ENCODE measurements at places on chromosomes 16 and 17.

GRCh38 chr16:10787304-10787703, 31.3 kb downstream of the TVP23A start:
- no peak for DNase-seq

GRCh38 chr17:78304549-78305037, 55.3 kb downstream of the SOCS3 start:
- DNase-seq = no peak

DNA sequence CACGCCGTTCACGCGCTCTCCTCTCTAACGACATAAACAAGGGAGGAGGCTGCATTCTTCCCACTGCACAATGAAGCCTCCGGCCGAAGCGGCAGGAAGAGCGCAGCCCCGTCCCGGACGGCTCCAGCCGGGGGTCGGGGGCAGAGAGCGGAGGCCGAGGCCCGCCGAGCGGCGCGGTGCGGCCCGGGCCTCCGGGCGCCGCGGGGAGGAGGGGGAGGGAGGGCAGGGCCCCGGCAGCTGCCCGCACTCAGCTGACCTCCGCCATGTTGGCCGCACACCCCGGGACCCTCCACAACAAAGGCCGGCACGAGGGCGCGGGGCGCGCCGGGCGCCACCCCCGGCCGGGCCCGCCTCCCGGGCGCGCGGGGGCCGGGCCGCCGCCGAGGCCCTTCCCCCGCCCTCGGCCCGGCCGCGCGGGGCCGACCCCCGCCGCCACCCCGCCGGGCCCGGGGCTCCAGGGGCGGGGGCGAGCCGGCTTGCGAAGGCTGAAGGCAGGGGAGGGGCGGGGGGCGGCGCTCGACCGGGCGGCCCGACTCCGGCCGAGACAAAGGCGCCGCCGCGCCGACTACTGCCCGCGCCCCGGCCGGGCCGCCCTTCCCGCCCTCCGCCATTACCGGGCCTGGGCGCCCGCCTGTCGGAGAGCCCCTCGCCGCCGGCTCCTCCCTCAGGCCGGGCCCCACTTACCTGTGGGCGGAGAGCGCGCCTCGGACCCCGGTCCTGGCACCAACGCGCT, 527 bp downstream of the SIAH1 start:
- DNase-seq = peak; percentile 16

DNA sequence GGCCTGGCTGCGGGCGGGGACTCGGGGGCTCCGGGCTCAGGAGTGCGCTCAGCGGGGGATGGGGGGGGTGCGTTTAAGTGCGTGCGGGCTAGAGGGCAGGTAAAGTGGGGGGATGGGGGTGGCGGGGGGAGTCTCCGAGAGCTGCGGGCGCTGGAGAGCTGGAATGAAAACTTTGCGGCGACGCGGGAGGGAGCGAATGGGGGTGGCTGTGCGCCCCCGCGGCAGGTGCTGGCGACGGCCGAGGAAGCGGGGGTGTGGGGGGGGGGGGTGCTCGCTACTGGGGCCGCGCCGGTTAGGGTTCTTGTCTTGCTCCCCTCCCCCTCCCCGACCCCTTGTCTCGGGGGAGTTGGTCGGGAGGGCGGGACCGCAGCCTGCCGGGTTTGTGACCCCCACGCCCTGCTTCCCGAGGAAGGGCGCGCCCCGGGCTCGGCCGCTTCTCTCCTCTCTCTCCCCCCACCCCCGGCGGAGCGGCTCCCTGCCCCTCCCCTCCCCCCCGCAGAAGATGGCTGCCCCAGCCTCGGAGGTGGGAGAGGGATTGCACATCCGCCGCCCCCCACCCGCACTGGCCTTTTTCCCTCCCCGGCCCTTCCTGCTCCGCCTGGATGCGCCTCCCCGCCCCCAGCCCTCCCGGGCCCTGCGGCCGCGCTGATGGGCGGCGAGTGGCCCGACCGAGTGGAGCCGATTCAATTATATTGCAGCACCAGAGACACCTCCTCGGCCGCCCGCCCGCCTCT, 649 bp downstream of the GSE1 start:
- DNase-seq = no peak

- no peak for DNase-seq
Measured at GRCh38 chr16:72814226-72814625, 233.7 kb downstream of the ZFHX3 start.

DNA sequence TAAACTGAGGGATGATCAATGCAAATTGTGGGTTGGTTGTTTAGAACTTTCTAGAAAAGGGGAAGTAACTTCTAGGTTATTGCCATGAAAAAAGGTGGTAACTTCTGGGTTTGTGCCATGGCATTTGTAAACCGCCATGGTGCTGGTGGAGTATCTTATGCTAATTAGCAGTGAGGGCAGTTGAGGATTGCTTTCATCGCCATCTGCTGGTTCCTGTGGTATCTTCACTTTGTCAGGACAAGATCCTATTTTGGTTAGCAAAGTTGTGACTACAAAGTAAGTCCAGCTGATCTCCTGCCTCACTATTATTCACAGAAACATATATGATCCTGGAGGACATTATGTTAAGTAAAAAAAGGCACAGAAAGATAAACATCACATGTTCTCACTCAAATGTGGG, 1332.3 kb downstream of the CDH11 start:
- DNase-seq = no peak

GRCh38 chr17:49015924-49016774, 19.0 kb downstream of the IGF2BP1 start:
- DNase-seq = no peak

- DNase-seq = no peak
Measured at GRCh38 chr17:45975640-45976295, 23.3 kb upstream of the STH start.

DNA sequence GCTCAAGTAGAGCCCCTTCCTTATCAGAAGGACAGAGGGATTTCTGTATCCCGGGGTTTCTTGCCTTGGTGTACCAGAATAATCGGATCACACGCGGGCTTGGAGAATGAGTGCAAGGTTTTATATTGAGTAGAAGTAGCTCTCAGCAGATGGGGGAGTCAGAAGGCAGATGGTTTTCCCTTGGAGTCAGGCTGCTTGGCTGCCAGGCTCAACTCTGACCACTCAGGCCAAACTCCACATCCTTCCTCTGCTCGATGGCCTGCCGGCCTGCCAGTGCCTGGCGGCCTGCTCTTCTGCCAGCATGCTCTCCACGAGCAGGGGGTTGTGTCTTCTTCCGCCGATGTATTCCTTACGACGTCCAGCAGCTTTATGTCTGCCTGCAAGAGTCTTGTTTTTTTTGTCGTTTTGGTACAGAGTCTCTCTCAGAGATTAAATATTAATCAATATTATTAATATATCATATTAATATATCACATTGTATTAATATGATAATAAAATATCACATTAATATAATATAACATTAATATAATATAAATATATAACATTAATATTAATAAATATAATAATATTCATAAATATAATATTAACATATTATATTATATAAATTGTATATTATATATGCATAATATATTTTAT, 229.2 kb upstream of the WSCD1 start:
- no peak for DNase-seq

DNA sequence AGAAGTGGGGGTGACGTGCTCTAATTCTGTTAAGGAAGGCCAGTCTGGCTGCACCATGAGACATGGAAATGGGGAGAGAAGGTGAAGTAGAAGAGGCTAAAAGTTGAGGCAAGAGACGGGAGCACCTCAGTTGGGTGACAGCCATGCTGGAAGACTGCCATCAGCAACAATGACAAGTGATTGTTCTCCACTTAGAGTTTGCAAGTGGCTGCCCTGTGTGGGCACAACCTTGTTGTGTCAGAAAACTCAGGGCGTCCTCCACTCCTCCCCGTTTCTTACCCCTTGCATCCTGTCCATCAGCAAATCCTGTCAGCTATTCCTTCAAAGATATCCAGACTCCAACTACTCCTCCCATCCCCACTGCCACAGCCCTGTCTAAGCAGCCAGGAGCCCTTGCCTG, 17.6 kb downstream of the CES1 start:
- no peak for DNase-seq

DNA sequence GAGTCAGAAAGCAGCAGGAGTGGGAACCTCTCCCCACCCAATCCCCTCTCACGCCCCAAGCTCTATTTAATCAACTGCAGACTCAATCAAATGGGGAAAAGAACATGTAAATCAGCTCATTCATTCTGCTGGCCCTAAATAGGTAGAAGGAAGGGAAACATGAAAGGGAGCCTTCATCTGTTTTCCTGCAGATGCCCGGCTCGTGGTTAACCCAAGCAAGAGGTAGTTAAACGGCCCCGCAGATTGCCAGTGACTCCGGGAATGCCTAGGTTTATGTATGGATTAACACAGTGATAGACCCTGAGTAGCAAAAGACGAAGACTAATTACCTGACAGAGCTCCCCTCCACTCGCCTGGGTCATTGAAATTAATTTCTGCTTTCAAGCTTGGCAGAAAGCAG, 542.0 kb downstream of the WWOX start:
- no peak for DNase-seq

DNA sequence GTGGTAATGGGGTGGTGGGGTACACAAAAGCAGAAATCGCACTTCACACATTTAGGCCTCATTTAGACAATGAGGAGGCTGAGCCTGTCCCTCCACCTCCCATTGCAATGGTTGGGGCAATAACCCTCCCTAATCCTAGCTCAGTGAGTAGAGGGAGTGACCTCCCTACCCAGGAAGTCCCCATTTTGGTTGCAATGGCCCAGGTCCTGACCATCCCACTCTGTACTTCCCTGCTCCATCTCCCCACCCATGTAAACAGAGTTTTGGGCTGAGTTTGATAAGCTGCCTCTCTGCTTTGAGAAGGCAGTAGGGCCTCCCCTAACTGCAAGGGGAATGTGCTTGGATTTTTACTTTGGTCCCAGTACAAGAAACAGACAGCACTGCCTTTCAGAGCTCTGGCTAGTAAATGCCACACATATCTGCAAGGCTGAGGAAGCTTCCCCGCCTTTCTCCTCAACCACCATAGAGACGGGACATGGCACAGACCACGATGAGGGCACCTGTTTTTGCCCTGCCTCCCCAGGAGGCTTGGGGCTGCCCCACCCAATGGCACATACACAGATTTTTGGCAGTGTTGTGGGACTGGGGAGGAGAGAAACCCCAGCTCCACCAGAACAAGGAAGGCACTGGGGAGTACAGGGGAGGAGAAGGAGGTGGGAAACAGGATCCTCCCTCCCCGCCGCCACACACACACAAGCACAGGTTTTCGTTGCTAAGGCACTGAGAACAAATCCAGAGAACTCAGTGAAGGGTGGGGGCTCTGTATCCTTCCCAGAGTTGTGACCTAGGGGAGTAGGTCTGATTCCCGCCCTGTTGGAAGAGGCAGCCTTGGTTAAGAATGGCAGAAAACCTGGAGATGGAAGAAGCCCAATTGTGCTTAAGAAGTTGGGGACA, 7.3 kb downstream of the VAT1 start:
- no peak for DNase-seq

DNA sequence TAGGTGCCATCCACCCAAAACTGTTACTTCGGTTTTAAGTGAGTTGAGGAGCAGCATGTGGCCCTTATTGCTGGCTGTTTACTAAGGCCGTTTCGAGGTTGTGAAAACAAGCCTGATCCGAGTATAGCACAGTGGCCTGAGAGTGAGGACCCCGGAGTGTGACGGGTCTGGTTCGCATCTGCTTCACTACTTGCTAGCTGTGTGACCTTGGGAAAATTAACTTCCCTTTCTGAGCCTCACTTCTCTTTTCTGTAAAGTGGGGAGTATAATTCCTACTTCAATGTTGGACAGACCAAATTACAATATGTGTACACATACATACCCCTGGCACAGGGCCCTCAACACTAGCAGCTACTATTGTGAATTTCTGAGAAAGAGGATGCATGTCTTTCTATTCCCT, 11.7 kb upstream of the HEATR6 start:
- DNase-seq = no peak

DNA sequence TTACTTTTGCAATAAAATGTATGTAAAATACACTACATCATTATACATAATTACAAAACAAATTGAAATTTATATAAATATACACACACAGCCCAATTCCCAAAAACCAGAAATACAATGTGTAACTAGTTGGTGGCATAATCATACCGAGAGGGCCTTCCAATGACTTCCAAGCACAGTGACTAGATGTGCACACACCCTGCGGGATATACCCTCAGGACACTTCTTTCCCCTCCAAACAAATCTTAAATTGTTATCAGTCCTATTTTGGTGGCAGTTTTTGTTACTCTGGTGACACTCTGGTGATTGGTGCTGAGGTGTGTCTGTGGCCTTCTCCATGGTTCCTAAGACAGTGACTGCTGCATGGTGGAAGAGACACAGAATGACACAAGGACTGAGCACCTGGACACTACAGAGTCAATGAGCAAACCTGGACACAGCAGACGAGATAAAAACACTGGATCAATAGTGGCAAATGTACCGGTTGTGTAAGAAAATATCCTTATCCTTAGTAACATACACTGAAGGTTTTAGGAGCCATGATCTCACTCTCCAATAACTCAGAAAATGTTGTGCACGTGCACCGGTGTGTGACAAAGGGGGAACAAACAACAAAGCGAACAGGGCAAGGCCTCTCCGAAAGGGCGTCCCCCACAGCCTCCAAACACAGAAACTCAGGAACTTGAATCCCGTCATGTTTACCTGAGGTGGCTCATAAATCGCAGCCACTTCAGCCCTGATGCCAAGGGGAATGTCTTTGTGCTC, 32.9 kb downstream of the NPLOC4 start:
- no peak for DNase-seq

GRCh38 chr17:49832840-49833599, 14.8 kb downstream of the TAC4 start:
- no peak for DNase-seq

- DNase-seq = no peak
Measured at GRCh38 chr17:58706351-58707140, 14.1 kb downstream of the RAD51C start.
